CD14-positive monocyte (primary cell): ENCODE measurements at places on chromosomes 16 and 17. TPM values are rescaled to one million over a fixed set of nuclear protein-coding genes. Genes with fewer than 3 reads are reported as not detected.

- peaks cover 18% of the 10 kb centered on the region for H3K36me3 ChIP-seq
- peak overlapping the region; percentile 62 for H3K27ac ChIP-seq
- H3K4me3 ChIP-seq = no peak overlapping the region
- H3K27me3 ChIP-seq = no peaks in the 10 kb centered on the region
- DNase-seq = peak; percentile 25
- H3K4me1 ChIP-seq = peaks cover 19% of the 10 kb centered on the region
These were observed 30.4 kb downstream of the BPTF start for GRCh38 chr17:67855504-67856324.

GRCh38 chr16:89371968-89372634 is 118.3 kb downstream of the ANKRD11 start:
- no peak overlapping the region for H3K27ac ChIP-seq
- no peak for DNase-seq
- no peaks in the 10 kb centered on the region for H3K27me3 ChIP-seq
- no peak overlapping the region for H3K4me3 ChIP-seq
- H3K4me1 ChIP-seq = no peaks in the 10 kb centered on the region

DNA sequence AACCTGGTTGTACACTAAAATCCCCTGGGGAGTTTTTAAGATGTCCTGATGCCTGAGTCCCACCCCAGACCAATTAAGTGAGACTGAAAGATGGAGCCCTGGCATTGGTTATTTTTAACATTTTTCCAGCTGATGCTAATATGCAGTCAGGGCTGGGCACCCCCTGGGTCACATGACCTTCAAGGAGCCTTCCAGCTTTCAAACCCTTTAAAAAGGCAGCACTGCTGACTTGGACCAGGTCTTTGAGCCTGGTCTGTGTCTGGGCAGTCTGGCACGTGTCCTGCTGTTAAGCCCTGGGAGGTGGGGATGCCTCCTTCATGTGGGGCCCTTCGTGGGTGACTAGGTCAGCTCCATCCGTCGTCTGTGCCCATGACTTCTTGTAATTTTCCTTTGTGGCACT is 202.6 kb downstream of the CCDC182 start:
- DNase-seq = no peak
- H3K4me1 ChIP-seq = peaks cover 9% of the 10 kb centered on the region
- H3K27me3 ChIP-seq = no peaks in the 10 kb centered on the region

GRCh38 chr17:28758411-28759121 is 14.8 kb downstream of the TRAF4 start:
- H3K4me1 ChIP-seq = peaks cover 16% of the 10 kb centered on the region
- H3K36me3 ChIP-seq = peaks cover 35% of the 10 kb centered on the region
- H3K27me3 ChIP-seq = no peaks in the 10 kb centered on the region
- DNase-seq = no peak
- no peak overlapping the region for H3K27ac ChIP-seq
- no peak overlapping the region for H3K4me3 ChIP-seq

GRCh38 chr16:83574388-83574787 is 233.4 kb upstream of the HSBP1 start:
- H3K4me1 ChIP-seq = no peaks in the 10 kb centered on the region
- no peak overlapping the region for H3K27ac ChIP-seq
- no peak for DNase-seq

IL17C gene
- polyA plus RNA-seq = not detected

DNA sequence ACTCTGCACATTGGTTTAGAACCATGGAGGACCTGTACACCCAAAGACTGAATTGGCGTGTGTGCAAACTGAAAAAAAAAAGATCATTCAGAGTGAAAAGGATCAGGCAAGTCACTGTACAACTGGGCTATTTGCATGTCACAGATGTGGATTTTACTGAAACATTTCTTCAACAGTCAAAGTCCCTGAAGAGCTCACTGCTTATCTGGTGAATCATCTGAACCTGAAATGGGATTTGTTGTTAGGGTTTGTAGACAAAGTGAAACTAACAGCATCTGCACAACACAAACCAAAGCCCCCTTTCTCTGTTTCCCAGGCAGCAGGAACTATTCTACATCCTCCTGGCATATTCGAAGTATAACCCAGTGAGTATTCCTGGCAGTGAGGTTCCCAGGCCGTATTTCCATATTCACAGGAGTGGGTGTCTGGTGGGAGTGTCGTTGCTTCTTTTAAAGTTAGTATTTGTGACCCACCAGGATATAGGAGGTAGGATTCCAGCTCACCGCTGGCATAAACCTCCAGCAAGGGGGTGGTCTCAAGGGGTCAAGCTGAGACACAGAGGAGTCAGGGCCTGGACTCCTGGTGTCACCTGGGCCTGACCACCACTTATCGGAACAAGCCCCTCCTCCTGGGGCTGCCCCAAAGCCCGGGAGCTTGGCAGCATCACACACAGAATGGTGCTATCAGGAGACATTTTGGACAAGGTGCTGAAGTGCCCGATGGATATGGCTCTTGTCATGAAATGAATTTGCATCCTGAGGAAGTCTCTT is 80.9 kb downstream of the GOSR1 start:
- no peak overlapping the region for H3K4me3 ChIP-seq
- H3K27me3 ChIP-seq = no peaks in the 10 kb centered on the region
- no peak for DNase-seq

GRCh38 chr16:11492808-11493530 is 93.8 kb downstream of the LITAF start:
- H3K4me3 ChIP-seq = no peak overlapping the region
- no peak for DNase-seq
- no peak overlapping the region for H3K27ac ChIP-seq
- peaks cover 31% of the 10 kb centered on the region for H3K4me1 ChIP-seq
- no peaks in the 10 kb centered on the region for H3K27me3 ChIP-seq

CD300LD gene
- 0.31 and 0.33 TPM in 2 replicates for polyA plus RNA-seq

- H3K4me3 ChIP-seq = no peak overlapping the region
- peaks cover 69% of the 10 kb centered on the region for H3K36me3 ChIP-seq
- H3K4me1 ChIP-seq = no peaks in the 10 kb centered on the region
- H3K27ac ChIP-seq = no peak overlapping the region
These were observed 72.9 kb downstream of the SLC5A11 start for GRCh38 chr16:24918641-24919040.

- no peaks in the 10 kb centered on the region for H3K36me3 ChIP-seq
- H3K27ac ChIP-seq = no peak overlapping the region
- no peaks in the 10 kb centered on the region for H3K4me1 ChIP-seq
- H3K27me3 ChIP-seq = peaks cover 12% of the 10 kb centered on the region
- no peak overlapping the region for H3K4me3 ChIP-seq
- no peak for DNase-seq
These were observed 49.7 kb downstream of the MYO1D start for GRCh38 chr17:32827227-32827626.

CHD9NB gene
- not detected for polyA plus RNA-seq

- no peak overlapping the region for H3K27ac ChIP-seq
- H3K4me3 ChIP-seq = no peak overlapping the region
- no peak for DNase-seq
These were observed 12.3 kb upstream of the TFAP4 start for GRCh38 chr16:4285167-4285566.

DNA sequence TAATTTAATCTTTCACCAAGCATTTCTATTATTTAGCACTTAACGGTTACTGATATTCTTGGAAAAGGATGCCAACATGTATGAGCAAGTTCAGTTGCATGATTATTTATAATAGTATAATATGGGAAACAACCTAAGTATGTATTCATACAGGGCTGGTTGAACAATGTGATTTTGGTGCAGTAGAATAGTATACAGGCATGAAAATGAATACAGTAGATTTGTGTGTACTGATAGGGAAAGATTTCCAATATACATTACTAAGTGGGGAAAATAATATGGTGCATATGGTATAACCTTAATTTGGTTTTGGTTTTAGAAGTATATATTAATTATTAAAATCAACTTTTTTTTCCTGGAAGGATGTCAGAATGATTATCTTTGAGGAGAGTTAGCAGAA is 109.1 kb downstream of the SPECC1 start:
- no peak overlapping the region for H3K27ac ChIP-seq
- no peaks in the 10 kb centered on the region for H3K27me3 ChIP-seq
- peaks cover 33% of the 10 kb centered on the region for H3K36me3 ChIP-seq
- no peak for DNase-seq

DNA sequence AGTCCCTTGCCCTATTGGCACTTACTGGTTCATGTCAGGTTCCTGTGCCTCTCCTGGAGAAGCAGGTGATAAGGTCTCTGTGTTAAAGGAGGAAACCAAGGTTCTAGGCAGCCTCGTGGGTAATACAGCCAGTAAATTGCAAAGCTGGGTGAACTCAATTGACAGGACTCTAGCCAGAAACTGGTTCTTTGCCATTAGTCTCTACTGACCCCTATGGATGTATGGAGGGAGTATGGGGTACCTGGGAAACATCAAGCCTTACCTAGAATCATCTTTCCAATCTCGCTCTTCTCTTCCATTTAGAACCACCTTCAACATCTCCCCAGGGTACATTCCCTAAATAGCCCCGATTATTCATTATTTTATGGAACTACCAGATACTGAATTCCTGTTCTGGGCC is 169.3 kb downstream of the CDH13 start:
- no peaks in the 10 kb centered on the region for H3K36me3 ChIP-seq
- no peak overlapping the region for H3K4me3 ChIP-seq
- H3K4me1 ChIP-seq = no peaks in the 10 kb centered on the region
- H3K27ac ChIP-seq = no peak overlapping the region
- DNase-seq = no peak
- no peaks in the 10 kb centered on the region for H3K27me3 ChIP-seq

- no peak for DNase-seq
- no peaks in the 10 kb centered on the region for H3K27me3 ChIP-seq
- no peak overlapping the region for H3K27ac ChIP-seq
- H3K4me3 ChIP-seq = no peak overlapping the region
- no peaks in the 10 kb centered on the region for H3K36me3 ChIP-seq
- H3K4me1 ChIP-seq = peaks cover 60% of the 10 kb centered on the region
These were observed 9.6 kb upstream of the SPNS2 start for GRCh38 chr17:4488989-4489595.

DNA sequence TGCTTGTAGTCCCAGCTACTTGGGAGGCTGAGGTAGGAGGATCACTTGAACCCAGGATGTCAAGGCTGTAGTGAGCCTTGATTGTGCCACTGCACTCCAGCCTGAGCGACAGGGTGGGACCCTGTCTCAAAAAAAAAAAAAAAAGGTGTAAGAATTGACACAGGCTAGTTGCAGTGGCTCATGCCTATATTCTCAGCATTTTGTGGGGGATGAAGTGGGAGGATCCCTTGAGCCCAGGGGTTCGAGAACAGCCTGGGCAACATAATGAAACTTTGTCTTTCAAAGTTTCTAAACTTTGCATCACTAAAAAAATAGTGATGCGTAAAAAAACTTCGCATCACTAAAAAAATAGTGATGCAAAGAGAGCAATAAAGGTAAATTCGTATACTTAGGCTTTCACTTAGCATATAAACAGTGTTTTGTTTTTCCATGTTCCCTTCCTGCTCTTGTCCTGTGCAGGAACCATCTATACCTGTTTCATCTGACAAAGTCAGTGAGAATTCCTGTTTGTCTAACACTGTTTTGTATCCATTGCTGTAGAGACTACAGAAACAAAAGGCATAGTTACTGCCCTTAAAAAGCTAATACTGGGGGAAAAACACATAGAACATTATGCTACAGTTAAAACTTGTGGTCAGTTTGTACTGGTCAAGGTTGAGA is 32.1 kb downstream of the CTCF start:
- no peak overlapping the region for H3K27ac ChIP-seq
- peaks cover 31% of the 10 kb centered on the region for H3K36me3 ChIP-seq

ACSM2A gene
- not detected for polyA plus RNA-seq

DNA sequence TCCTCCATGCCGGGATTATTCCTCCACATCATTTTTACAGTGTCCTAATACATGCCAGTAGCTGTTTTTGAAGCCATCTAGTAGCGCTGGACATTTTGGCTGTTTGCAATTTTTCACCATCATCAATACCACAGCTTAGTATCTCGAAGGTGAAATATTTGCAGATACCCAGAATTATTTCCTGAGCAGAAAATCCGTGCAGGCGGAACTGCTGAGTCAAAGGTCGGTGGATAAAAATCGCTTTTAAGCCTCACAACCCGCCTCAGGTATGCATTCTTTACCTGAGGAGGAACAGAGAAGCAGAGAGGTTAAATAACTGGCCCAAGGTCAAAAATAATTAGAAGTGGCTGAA is 584 bp upstream of the TNRC6A start:
- H3K27me3 ChIP-seq = peaks cover 2% of the 10 kb centered on the region
- H3K4me3 ChIP-seq = peak overlapping the region; percentile 78
- H3K4me1 ChIP-seq = peaks cover 24% of the 10 kb centered on the region
- DNase-seq = no peak
- H3K36me3 ChIP-seq = no peaks in the 10 kb centered on the region
- H3K27ac ChIP-seq = peak overlapping the region; percentile 62

DNA sequence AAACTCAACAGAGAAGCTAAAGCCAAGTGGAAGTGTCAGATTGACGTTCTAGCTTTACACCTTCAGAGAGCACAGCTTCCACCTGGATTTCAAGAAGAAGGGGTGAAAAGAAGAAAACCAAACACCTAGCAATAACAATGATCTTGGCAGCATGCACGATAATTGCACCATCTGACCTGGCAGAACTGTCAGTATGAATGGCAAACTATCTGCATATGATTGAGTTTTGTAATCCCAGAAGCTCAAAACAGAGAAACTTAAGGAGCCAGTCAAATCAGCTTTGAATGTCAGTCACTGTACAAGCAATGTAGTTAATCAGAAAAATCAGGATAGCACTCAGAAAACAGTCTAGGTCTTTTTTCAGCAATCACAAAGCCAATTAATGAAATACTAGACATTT is 427.1 kb downstream of the ZFHX3 start:
- DNase-seq = no peak
- H3K4me1 ChIP-seq = no peaks in the 10 kb centered on the region
- H3K36me3 ChIP-seq = no peaks in the 10 kb centered on the region

CDH1 gene
- polyA plus RNA-seq = 0.13 TPM

DNA sequence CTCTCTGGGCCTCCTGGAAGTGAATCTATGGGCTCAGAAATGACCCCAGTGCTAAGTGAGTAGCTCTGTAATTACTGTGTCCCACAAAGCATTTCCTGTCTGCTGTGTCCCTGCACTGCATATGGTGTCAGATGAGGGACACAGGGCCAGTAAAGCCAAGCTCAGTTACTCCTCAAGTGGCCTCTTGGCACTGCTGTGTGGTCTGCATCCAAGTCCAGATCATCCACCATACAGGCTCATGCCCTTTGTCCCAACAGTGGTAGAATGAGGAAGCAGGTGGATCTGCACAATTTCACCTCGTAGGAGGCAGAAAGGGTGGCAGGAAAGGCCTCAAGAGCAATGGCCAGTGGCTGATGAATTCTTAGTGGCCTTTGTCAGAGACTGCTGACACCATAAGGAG is 146.8 kb downstream of the SOX9 start:
- no peaks in the 10 kb centered on the region for H3K4me1 ChIP-seq
- DNase-seq = no peak
- no peak overlapping the region for H3K4me3 ChIP-seq

GRCh38 chr16:77612596-77612995 is 109.7 kb upstream of the NUDT7 start:
- H3K27me3 ChIP-seq = no peaks in the 10 kb centered on the region
- H3K4me1 ChIP-seq = no peaks in the 10 kb centered on the region
- no peak overlapping the region for H3K4me3 ChIP-seq
- no peak for DNase-seq
- H3K27ac ChIP-seq = no peak overlapping the region

FGF11 gene
- not detected for polyA plus RNA-seq

KRT12 gene
- not detected for polyA plus RNA-seq

CSH2 gene
- polyA plus RNA-seq = not detected

GRCh38 chr17:78159575-78160158 is 8.7 kb upstream of the SYNGR2 start:
- peaks cover 35% of the 10 kb centered on the region for H3K4me1 ChIP-seq
- DNase-seq = peak; percentile 36
- H3K4me3 ChIP-seq = no peak overlapping the region
- no peak overlapping the region for H3K27ac ChIP-seq
- no peaks in the 10 kb centered on the region for H3K27me3 ChIP-seq

- no peak overlapping the region for H3K4me3 ChIP-seq
- no peaks in the 10 kb centered on the region for H3K27me3 ChIP-seq
- no peaks in the 10 kb centered on the region for H3K4me1 ChIP-seq
These were observed 142.2 kb downstream of the ABCA8 start for GRCh38 chr17:68812876-68813584.
